ENCODE measurements at places on chromosomes 6 and 20.

- no peak for DNase-seq
These were observed 74.2 kb upstream of the PHIP start for GRCh38 chr6:79152269-79152737.

DNA sequence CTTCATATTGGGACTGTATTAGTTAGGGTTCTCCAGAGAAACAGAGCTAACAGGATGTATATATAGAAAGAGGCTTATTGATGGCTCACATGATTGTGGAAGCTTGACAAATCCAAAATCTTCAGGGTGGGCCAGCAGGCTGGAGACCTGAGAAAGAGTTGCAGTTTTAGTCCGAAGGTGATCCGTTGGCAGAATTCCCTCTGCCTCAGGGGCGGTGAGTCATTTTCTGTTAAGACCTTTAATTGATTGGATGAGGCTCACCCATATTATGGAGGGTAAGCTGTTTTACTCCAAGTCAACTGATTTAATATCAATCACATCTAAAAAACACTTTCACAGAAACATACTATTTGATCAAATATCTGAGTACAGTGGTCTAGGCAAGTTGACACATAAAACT is 113.6 kb downstream of the FLRT3 start:
- DNase-seq = no peak

GRCh38 chr6:77447254-77447653 is 16.0 kb downstream of the HTR1B start:
- no peak for DNase-seq

- DNase-seq = no peak
These were observed 10.6 kb downstream of the COL9A3 start for GRCh38 chr20:62827311-62828038.

DNA sequence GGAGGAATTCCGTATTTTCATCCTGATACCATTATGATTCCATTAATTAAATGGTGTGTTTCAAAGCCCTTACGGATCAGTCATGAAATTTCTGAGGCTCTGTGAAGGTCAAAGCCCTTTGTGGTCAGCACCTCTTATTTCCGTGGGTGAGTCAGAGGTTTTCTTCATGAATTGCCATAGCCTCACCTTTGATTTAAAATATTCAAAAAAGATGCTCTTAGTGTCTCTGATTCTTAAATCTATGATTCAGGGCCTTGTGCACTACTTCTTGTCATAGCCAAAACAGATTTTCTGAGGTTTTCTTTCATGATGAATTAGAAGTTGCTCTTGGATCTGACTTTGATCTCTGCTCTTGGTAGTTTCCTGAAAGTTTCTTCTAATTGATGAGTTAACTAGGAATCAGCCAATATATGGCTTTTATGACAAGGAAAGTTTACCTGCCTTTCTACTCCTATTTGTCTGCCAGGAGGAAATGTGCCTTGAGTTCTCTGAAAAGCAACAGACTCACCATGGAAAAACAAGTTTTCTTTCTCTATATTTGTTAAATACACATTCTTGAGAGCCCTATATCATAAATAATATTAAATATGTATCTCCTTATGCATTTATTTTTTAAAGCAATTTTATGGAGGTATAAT is 613.0 kb downstream of the UTRN start:
- DNase-seq = no peak

DNA sequence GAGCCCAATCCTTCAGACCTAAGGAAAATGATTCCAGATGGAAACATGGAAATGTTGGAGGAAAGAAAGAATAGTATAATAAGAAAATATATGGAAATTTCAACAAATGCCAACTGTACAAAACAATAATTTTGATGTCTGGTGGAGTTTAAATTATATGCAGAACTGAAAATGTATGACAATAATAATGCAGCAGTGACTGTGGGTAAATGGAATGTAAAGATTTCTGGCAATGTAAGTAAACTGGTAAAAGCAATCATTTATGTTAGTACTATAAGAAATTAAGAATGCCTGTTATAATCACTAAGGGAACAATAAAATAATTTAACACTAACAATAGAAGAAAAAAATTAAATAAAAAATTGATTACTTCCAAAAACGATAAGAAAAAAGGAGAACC is 89.0 kb downstream of the EDN1 start:
- no peak for DNase-seq

DNA sequence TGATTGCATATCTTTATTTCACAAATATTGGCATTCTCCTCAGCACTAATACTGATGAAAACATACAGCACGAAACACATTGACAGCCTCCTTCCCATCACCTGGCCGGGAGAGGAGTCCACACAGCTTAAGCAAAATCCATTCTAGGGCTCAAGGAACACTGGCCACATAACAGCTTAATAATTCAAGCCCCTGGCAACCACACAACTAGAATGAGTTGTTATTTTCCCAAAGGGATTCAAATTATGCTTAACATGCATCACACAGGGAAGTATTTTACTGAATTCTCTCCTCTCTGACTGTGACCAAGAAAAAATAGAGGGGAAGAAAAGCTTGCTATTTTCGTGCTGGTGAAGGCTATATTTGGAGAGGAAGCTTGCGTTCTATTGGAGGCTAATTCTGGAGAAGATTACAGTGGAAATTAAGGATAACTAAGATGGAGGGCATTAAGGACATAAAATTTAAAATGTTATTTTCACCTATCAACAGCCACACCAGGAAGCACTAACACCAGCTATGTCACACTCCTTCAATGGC is 198.5 kb downstream of the ADGRG6 start:
- no peak for DNase-seq

- no peak for DNase-seq
These were observed 156.8 kb downstream of the DTNBP1 start for GRCh38 chr6:15506066-15506465.

DNA sequence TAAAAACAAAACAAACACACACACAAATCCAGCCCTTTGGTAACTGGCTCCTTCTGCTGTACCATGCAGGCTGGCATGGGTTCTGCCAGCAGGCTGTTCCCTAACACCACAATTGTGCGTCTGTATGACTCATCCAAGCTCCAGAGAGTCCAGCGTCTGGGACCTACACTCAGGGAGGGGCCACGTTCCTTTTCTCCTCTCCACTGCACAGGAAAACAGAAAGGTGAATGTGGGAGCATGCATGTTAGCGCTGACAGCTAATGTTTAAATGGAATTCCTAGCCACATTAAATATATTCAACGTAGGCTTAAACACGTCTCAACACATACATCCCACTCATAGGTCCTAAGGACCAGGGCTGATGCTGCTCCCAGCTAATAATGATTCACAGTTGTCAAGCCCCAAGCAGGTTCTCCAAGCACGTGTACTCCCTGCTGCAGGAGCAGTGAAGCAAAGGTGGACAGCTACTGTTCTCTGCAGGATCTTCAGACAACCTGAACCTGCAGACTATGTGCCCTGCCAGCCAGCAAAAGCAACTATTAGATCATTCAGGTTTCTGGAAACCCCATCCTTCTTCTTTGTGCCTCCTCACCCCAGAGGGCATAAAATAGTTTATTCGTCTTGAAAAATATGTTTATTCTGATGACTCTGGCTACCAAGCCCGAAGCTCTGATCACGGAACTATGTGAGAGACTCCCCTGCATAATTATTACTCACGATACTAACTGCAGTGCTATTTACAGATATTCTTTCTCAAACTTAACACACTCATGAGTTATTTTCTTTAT is 20.9 kb downstream of the MAP1LC3A start:
- no peak for DNase-seq

DNA sequence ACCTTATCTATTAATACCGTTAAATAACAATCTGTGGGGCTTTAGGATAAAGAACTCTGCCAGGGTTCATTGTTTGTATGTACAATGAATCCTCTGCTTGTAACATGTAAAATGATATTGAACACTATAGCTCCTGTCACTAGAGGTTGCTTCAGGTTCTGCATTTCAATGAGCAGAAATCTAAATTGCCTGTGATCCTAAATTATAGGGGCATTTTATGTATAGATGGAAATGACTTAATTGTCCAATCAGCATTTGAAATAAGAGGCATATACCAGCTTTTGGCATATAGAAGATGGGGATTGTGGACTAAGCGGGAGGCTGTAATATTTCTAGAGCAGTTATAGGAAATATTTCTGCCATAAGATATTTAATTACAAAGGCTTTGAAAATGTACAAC is 2.0 kb downstream of the NCOA3 start:
- no peak for DNase-seq
